ENCODE measurements at places on chromosomes 16 and 17. TPM values are rescaled to one million over a fixed set of nuclear protein-coding genes. Genes with fewer than 3 reads are reported as not detected.
A peak's percentile ranks its signal among the peaks of the same experiment; 100 is the strongest.

Gene MPV17L
- polyA plus RNA-seq: 3.7 TPM

Gene CIBAR2
- polyA plus RNA-seq: not detected

Gene UTS2R
- not detected for polyA plus RNA-seq

- DNase-seq: no peak
Observed at GRCh38 chr17:35809855-35810461, 674 bp downstream of the TAF15 start.

- DNase-seq: peak; percentile 75
Observed at GRCh38 chr17:61409301-61410112, 9.9 kb downstream of the TBX2 start.

DNA sequence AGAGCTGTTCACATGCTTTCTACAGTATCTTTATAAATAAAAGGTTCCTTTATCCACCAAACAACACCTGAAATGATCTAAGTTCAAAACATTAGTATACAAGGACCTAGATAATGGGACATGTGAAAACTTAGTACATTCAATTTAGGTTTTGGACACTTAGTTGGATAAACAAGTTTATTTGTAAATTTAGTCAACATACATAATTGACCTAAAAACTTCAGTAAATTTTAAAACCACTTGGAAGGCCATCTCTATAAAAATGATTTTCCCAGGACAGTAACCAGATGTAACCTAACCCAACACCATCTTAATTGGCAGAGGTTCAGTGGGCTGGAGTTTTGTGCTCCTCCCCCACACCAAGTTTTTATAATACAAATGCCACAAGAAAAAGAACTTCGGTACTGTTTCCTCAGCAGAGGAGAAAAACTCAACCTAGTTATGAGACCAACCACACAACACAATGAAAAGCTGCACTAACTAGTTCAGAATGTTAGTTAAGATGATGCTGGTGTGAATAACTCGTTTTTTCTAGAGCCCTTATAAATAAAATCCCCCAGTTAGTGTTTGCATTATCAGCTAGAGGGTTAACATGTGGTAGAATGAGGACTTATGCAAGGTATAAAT lies 7.2 kb upstream of the UNK start:
- DNase-seq: no peak

DNA sequence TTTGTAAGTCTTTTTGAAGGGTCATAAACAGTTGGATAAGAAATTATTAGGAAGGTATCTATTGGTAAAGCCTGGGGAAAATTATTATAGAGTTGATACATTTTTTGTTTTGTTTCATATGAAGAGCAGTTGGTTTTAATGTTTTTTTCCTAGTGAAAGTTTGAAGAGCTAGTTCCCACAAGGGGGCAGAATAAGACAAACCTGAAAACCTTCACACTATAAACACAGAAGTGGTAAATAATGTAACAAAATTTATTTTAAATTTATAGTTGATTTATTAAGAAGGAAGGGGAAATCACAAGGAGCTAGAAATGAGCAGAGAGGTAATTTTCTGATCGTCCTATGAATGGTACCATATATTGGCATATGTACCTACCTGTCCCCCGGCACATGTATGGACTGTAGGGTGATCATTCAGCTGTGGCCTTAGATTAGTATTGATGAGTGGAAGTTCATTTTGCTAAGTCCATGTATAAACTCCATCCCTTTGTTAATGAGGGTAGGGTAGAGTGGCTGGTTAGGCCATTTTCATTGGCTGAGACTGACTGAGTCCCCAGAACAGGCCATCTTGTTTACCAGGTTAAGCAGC lies 116.3 kb downstream of the TANC2 start:
- peak; percentile 26 for DNase-seq
